ENCODE measurements at places on chromosomes 1 and 21.

GRCh38 chr1:206717674-206717989 lies 32.9 kb downstream of the MAPKAPK2 start:
- DNase-seq = no peak

DNA sequence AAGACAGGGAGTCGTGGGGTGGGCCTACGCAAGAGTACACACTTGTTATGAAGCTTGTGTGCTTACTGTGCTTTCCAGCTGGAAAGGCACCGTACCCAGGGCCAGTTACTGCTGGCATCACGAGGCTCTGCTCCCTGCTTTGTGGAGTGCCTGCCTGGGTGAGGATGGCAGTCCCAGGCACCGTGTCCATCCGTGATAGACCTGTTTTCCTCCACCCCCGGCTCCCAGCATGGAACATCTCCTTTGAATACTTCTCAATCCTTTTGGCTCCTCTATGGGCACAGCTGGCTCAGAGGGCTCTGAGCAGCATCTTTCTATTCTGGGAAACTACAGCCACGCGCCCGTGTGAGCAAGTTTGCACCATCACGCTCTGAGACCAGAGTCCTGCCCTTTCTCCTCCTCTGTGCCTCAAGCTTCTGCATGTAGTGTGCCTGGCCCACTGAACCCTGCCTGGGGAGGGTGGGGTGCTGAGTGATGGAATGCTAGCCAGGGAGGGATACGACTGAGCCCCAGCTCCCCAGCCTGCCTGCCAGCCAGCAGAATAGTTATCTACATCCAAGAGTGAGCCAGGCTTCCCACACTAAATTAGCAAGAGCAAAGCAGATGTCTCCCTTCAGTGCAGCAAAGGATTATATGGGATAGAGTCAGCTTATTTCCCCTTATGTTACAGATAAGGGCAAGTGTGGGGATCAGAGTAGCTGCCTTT lies 7.1 kb upstream of the TNR start:
- DNase-seq = no peak

GRCh38 chr21:29181799-29182470 lies 51.5 kb downstream of the MAP3K7CL start:
- DNase-seq = peak; percentile 37

DNA sequence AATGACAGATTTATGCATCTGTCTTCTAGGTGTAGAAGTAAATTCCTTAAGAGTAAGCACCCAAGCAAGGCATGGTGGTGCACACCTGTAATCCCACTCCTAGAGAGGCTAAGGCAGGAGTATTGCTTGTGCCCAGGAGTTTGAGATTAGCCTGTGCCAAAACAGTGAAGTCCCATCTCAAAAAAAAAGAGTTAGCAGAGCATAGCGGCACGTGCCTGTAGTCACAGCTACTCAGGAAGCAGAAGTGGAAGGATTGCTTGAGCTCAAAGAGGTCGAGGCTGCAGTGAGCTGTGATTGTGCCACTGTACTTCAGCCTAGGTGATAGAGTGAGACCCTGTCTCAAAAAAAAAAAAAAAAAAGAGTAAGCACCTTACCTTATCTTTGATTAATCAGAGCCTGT lies 15.1 kb upstream of the TIPRL start:
- DNase-seq = no peak

DNA sequence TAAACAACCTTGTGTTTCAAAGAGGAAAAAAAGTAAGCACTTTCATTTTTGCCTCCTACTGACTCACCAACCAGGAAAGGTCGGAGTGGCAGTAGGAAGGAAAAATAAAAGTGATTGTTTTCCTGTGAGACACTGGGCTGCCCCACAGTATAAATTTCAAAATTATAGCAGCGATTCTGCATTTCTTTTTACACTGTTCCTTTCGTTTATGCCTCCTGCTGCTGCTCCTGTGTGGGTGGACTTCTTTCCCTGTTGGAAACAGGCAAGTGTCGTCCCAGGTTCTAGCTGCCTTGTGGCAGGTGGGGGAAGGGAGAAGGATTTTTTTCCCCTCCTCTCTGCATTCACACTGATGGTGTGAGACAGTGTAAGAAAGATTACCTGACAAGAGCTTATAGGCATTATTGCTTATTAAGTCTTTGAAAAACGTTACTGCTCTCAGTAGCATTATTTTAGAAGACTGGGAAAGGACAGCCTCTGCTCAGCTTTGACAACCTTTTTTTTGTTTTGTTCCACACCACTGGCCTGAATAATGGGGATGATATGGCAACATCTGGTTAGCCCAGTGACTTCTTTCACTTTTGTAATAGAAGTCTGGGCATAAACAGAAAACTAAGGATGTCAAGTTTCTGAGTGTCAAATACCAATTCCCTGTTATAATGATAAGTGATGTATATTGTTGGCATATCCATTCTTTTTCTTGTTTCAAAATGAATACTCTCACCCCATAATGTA lies 77.9 kb downstream of the NEK7 start:
- no peak for DNase-seq

DNA sequence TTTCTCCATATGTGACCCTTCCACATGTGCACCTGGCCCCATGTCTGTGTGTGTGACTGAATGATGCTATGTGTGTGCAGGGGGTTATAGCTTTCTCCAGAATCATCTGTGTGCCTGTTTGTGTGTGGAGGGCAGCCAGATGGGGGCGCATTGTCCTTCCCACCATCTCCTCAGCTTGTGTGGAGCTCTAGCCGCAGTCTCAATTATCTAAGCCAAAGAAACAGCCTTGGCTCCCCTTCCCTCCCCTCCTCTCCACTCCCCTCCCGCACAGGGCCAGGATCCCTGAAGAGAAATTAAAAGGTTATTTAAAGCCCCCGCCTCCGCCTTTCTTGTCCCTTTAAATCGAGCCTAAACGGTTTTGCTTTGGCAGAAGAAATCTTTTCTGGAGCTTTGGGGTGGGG lies 1.8 kb upstream of the DMBX1 start:
- peak; percentile 47 for DNase-seq

Measured in activated naive CD4-positive, alpha-beta T cell treated with anti-CD3 and anti-CD28 coated beads for 36 hours (primary cell).